ENCODE measurements at places on chromosomes 4 and X.

GRCh38 chr4:183806341-183806740 is 98.8 kb upstream of the STOX2 start:
- DNase-seq = no peak

GRCh38 chrX:11059933-11060332 is 51.2 kb upstream of the HCCS start:
- no peak for DNase-seq

DNA sequence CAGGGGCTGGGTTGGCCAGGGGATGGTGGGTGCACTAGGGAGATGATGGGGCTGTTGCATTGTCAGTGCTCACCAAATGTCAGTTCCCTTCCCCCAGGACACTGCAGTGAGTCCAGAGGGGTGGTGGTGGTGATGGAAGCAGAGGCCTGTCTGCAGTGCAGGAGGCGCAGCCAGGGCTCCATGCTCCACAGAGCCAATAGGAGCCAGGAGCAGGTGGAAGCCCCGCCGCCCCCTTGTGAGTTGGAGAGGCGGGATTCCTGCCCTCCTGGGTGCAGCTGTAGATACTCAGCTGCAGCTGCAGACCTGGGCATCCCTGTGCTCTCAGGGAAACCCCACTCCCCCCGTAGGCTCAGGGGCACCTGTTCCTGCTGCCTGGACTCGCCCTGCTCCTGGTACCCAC is 284.7 kb downstream of the EVC2 start:
- DNase-seq = no peak

DNA sequence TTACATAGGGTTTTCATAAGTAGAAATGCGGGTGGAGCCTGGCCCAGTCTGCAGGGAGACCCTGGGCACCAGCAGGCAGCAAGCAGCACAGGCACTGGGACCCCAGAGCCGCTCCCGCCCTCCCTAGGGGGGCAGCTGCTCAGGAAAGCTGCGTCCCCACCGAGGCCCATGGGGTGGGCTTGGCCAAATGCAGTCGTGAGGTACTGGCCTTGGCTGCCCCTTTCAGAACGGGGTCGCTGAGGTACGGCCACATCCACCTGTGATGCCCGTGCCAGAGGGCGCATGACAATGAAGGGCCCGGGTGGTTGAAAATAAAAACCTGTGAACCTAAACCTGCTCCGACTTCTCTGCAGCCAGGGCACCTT is 16.7 kb downstream of the TMEM175 start:
- no peak for DNase-seq

DNA sequence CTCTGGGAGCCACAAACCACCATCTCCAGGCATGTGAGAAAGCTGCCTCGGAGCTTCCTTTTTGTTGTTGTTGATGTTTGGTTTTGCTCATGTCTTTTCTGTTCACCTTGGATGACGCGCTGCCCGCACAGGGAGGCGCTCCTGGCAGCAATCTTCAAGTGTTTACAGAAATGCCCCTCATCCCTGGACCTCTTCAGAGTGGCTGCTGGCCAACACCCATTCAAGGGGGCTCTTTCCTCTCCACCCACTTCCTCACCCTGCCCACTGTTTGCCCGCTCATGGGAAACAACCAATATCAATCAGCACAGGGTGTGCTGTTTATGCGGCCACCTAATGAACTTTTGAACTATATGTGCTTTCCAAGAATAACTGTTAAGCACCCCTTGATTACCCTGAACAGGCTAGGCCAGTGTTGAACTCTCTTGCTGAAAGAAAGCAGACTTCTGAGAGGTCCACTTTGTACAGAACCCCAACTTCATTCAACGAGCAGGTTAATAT is 355.1 kb upstream of the CLNK start:
- no peak for DNase-seq

GRCh38 chr4:143188136-143189088 is 3.7 kb downstream of the USP38 start:
- no peak for DNase-seq

DNA sequence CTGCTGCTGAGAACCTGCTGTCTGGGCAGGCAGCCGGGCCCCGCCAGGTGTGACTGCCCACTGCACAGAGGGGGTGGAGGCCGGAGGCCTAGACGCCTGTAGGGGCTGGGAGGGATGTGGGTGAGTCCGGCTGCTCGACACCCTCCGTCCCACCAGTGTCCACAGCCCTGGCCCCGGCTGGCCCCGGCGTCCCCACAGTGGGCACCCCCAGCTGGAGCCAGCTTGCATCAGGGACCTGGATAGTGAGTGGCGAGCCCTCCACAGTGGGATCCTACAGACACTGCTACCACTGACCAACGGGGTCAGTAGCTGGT is 34.7 kb upstream of the SPON2 start:
- no peak for DNase-seq

GRCh38 chr4:29199485-29199884 is 1520.7 kb upstream of the PCDH7 start:
- no peak for DNase-seq

- no peak for DNase-seq
These were observed 86.1 kb upstream of the GRXCR1 start for GRCh38 chr4:42806303-42806835.

GRCh38 chr4:73764513-73764912 is 24.1 kb downstream of the CXCL8 start:
- DNase-seq = no peak

DNA sequence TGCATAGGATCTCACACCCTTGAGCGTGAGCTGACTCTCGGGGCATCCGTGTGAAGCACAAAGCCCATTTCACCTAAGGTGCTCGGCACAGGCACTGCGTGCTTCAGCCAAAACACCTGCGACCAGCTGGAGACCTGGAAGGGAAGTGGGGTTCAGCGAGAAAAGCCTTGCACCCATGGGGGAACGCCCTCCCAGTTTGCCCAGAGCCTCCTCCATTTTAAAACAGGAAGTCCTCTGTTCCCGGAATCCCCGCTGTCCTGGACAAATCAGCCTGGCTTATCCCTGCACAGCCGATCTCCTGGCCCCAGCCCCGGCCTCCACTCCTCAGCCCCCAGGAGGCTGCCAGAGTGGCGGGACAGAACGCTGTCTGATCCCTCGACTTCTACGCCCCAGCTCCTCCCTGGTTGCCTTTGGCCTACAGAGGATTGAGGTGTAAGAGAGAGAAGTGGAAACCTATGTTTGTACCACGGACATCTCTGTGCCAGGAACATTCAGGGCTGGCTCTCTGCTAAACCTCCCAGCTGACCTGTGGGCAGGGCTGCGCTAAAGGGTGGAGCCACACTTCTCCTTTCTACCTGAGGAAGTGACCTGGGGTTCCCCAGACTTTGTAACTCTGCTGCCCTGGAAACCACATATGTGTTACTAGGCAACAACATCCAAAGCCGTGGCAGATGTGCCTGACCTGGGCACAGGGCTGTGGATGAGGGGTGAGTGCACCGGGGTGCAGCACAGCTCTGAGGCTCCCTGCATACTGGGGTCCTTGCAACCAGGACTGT is 3.8 kb upstream of the C4orf50 start:
- DNase-seq = no peak

- no peak for DNase-seq
These were observed 746.4 kb upstream of the MAGEB2 start for GRCh38 chrX:29468911-29469494.

GRCh38 chr4:110907801-110908313 is 285.0 kb upstream of the PITX2 start:
- no peak for DNase-seq

DNA sequence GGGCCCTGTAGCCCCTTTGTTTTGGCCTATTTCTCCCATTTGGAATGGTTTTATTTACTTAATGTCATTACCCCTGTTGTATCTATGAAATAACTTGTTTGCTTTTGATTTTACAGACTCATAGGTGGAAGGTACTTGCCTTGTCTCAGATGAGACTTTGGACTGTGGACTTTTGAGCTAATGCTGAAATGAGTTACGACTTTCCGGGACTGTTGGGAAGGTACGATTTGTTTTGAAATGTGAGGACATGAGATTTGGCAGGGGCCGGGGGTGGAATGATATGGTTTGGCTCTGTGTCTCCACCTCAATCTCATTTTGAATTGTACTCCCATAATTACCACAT is 39.4 kb downstream of the NLRP2B start:
- no peak for DNase-seq

DNA sequence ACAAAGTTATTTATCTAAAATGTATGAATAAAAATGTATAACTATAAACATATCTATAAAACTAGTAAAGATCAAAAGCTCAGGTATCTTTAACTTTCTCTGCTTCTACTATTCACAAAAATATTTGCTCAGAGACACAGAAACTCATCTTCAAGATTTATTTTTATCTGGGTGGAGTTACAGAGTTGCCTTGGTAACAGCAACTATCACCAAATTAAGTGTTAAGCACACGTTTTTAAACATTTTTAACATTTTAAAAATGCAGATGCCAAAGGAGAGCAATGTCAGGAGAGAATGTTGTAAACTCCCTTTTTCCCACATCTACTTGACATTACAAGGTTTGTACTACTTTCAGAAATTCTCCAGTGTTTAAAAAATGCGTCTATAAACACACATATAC is 71.4 kb downstream of the SNCA start:
- no peak for DNase-seq

DNA sequence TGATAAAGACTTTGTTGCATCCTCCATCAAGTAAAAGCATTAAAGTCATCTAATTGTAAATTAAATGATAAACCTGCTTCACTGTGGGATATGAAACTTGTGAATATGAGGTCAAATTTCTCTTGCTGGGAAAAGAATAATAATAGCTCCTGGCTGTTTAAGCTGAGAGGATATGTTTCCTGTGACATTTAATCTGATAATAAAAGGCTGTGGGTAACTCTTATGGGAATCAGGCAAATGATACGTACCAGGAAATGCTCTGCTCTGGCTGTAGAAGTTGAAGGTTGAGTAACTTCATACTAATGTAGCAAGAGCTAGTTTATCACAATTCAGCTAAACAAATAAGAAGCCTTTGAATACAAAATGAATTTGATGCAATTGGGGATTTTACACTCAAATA is 574.6 kb downstream of the RAPGEF2 start:
- DNase-seq = no peak

- DNase-seq = no peak
These were observed 55.0 kb upstream of the BMP2K start for GRCh38 chr4:78720994-78721677.

DNA sequence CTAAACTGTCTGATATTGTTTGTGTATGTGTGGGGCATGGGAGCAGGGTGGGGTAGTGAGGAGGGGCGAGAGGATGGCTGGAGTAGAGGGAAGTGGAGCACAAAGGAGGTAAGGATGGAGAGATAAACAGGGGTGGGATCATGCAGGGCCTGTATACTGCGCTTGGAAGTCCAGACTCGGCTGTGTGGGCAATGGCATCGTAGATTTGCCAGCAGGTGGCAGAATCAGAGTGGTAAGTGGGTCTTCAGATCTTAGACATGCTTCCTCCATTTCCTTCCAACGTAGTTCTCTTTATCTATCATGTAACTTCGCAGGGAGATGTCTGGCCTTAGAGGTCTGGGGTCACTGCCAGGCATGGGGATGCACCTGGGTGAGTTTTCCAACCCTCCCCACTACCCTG is 155.5 kb downstream of the PDGFRA start:
- no peak for DNase-seq

- no peak for DNase-seq
These were observed 164.6 kb downstream of the PRKX start for GRCh38 chrX:3548765-3549391.

- peak; percentile 88 for DNase-seq
These were observed at the start of gene AFAP1 for GRCh38 chr4:7939377-7940108. TSS of gene AFAP1 (minus strand) at chr4:7939861. CDS start at chr4:7872078, 67,783 bp downstream.

DNA sequence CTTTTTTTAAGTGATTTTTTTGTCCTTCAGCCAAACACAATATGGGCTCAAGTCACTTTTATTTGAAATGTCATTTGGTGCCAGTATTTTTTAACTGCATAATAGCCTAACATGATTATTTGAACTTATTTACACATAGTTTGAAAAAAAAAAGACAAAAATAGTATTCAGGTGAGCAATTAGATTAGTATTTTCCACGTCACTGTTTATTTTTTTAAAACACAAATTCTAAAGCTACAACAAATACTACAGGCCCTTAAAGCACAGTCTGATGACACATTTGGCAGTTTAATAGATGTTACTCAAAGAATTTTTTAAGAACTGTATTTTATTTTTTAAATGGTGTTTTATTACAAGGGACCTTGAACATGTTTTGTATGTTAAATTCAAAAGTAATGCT is 62.1 kb downstream of the EDNRA start:
- DNase-seq = no peak

DNA sequence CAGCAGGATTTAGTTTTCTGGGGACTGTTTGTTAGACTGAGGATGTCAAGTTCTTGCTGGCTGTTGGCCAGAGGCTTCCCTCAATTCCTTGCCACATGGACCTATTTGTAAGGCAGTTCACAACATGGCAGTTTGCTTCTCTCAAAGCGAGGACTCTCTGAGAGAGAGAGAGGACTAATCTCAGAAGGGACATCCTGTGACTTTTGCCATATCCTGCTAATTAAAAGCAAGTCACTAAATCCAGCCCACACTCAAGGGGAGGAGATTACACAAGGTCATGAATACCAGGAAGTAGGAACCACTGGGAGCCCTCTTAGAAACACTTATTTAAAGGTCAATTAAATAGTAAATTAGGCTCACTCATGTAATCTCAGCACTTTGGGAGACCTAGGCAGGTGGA is 38.2 kb downstream of the PPP1R2C start:
- no peak for DNase-seq

DNA sequence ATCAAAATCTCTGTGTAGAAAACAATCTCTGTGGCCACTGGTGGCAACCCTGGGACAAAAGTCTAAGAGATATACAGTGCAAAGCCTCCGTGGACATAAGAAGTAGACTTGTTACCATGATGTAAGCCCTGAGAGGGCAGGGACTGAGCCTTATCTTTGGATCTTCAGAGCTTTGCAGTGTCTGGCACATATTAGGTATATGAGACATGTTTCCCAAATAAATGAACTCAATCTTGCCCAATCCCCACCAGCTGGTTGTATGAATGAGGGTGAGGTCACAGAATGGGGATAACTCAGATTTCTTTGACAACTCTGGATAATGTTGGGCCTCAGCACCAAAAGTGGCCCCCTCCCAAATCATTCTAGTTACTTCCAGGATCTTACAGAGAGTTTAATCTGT is 511.4 kb upstream of the DIPK2B start:
- DNase-seq = no peak

DNA sequence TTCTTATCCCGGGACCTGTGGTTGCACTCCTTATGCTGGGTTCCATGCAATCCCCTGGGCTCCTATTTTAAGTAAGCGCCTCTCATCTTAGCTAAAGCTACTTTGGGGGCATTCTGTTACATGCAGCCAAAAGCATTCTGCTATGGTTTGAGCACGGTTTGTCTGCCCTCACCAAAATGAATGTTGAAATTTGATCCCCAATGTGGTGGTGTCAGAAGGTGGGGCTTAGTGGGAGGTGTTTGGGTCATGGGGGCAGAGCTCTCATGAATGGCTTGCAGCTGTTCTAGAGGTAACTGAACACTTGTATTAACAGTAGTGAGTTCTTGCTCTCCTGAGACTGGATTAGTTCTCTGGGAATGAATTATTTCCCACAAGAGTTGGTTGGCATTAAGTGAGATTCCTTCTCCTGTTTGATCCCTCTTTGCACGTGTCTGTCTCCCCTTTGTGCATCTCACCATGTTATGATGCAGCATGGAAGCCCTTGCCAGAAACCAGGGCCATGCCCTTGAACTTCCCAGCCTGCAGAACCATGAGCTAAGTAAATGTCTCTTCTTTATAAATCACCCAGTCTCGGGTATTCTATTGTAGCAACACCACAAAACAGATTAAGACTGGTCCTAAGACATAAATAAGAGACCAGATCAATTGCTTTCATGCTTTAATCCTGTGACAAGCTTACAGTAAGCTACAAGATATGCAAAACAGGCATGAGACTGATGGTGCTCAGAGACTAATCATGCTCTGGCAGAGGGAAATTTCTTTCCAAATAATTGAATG is 141.8 kb downstream of the TSPAN5 start:
- no peak for DNase-seq

Measured in activated T-cell treated with anti-CD3 and anti-CD28 coated beads for 1 hour (primary cell).